ENCODE measurements at places on chromosomes 7 and 10.

- no peak for DNase-seq
Observed at GRCh38 chr10:128013626-128014025, 106.7 kb downstream of the PTPRE start.

GRCh38 chr7:17019106-17019505 is 137.3 kb upstream of the AGR3 start:
- DNase-seq: peak; percentile 89

DNA sequence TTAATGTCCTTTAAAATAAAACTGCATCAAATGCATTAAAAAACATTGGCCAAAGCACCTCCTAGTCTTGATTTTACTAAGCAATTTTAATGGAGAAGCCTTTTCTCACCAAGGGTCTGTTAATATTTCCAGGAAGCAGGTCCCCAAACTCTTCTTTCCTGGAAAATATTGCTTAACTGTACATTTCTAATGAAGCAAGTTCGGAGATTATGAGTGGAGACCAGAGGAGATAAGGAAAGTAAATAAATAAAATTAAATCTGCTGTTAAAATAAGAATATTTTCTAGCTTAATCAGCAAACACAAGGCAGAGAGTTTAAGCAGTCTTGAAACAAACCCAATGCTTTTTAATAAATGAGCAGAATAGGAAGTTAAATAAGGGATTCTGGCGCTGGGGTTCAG is 322.4 kb downstream of the PTEN start:
- no peak for DNase-seq

- DNase-seq: no peak
Observed at GRCh38 chr10:126538439-126539135, 131.9 kb downstream of the C10orf90 start.

DNA sequence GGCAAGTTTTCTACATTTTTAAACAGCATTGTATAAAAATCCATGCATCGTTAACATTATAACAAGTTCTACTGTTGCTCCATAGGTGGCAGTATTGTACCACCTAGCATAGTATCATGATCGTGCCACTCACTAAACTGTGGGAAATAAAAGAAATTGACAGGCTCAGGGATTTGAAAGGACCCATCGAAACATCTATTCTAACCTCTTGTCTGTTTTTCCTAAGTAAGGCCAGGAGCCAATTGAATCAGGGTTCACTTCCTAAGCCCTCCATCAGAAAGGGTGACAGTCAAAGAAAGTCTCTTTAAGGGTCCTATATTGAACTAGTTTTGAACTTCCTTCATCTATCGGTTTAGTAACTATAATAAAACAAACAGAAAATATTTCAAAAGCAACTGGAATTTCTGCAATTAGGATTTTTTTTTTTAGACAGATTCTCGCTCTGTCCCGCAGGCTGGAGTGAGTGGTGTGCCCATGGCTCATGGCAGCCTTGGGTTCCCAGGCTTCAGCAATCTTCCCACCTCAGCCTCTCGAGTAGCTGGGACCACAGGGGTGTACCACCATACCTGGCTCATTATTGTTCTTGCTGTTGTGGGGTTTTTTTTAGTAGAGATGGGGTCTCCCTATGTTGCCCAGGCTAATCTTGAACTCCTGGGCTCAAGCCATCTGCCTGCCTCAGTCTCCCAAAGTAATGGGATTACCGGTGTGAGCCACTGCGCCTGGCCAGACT is 9.4 kb downstream of the HACD1 start:
- DNase-seq: peak; percentile 61

All from fibroblast of skin of scalp (primary cell).